Lower lobe of right lung (tissue), 2 donors: ENCODE measurements at places on chromosomes 3 and 15. TPM values are rescaled to one million over a fixed set of nuclear protein-coding genes. Genes with fewer than 3 reads are reported as not detected.

Gene HESX1
- total RNA-seq, result 0.86 TPM

Gene MYEF2
- 18.8 TPM for total RNA-seq

Gene LRRC15
- 0.24 TPM for total RNA-seq

Gene TGM5
- total RNA-seq, result 0.32 TPM

Gene GMPPB
- total RNA-seq, result 27.3 TPM

Gene SIDT1
- total RNA-seq, result 5.3 TPM

Gene NEK4
- 25.1 TPM for total RNA-seq

Gene GNAT1
- total RNA-seq, result not detected

DNA sequence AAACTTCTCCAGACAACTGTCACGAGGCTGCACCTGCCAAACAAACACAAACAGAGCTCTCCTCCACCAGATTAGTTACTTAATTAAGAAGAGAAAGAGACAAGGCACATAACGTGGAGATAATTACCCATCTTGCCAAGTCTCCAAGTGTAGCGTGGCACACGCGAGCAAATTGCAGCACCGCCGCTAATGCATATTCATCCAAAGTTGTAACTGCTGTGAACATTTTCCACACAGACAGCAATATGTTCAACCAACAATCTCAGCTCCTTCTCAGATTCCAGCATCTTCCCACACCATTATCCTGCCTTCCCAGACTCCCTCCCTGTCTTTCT lies 309.6 kb upstream of the TLE3 start:
- no peaks in the 10 kb centered on the region for H3K4me1 ChIP-seq
- H3K27me3 ChIP-seq, result no peaks in the 10 kb centered on the region
- H3K36me3 ChIP-seq, result no peaks in the 10 kb centered on the region
- no peak for DNase-seq

DNA sequence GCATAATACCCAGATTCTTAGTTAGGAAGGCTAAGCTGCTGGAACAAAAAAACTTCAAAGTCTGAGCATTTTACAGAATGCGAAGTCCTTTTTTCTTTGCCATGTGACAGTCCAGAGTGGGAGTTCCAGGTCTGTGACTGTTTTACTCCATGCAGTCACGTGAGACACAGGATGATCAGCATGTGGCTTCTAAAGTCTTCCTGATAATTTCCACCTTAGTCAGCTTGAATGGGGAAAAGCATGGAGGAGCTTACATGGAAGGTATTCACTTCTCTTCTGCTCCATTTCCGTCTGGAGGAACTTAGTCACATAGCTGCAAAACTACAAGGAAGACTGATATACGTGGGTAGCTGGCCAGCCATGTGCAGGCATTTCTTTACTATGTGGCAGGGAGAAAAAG lies 1.7 kb downstream of the SNTN start:
- no peaks in the 10 kb centered on the region for H3K36me3 ChIP-seq
- H3K4me3 ChIP-seq, result no peak overlapping the region
- no peak for DNase-seq
- no peak overlapping the region for H3K27ac ChIP-seq
- no peaks in the 10 kb centered on the region for H3K27me3 ChIP-seq

GRCh38 chr15:50181969-50182218 lies at the start of gene SLC27A2:
TSS of gene SLC27A2 (plus strand) at chr15:50182196. CDS start at chr15:50182428, 232 bp downstream.
- H3K27ac ChIP-seq, result no peak within 1 kb of the TSS
- DNase-seq, result no peak
- no peaks in the 10 kb centered on the region for H3K36me3 ChIP-seq
- H3K4me3 ChIP-seq, result peak within 1 kb of the TSS; percentile 70

GRCh38 chr3:150462108-150462507 lies 54.0 kb downstream of the TSC22D2 start:
- no peak for DNase-seq
- no peaks in the 10 kb centered on the region for H3K27me3 ChIP-seq
- H3K4me1 ChIP-seq, result no peaks in the 10 kb centered on the region
- peaks cover 35% of the 10 kb centered on the region for H3K36me3 ChIP-seq

DNA sequence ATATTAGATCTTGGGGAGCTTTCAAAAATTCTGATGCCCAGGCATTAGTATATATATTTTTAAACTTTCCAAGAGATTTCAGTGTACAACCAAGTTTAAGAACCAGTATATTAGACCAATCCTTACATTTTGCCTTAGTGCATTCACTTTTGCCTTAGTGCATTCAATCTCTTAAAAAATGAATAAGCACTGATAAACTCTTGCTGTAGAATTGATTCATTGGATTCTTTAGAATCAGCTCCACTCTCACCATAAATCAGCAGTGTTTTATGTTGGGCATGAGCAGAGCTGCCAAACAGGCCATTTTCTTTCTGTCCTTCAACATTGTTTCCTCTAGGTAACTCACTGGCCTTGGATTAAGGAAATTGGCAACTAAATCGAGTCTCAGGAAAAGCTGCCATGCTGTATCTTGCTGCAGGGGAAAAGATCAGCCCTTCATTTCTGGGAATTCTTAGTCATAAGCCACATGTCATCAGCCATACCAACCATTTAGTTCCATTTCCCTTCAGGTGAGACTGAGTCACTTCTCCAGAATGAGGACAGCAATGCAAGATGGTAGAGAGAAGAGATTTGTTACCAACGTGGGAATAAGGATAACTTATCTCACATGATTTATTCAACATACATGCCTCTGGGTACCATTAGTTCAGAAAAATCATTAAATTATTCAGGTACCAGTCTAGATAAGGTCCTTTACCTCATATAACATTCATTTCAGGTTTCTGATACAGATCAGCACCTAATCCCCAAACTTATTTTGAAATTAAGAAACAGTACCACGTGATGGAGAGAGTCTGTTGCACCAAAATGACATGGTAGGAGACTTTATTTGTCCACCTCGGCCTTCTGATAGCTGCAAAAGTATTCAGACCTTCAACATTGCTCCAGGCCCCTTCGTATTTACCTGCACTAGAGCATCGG lies 192.5 kb downstream of the P3H2 start:
- H3K27ac ChIP-seq, result no peak overlapping the region
- no peak overlapping the region for H3K4me3 ChIP-seq
- H3K27me3 ChIP-seq, result no peaks in the 10 kb centered on the region
- H3K4me1 ChIP-seq, result no peaks in the 10 kb centered on the region
- H3K36me3 ChIP-seq, result no peaks in the 10 kb centered on the region

- H3K36me3 ChIP-seq, result no peaks in the 10 kb centered on the region
- H3K4me1 ChIP-seq, result no peaks in the 10 kb centered on the region
- H3K27ac ChIP-seq, result no peak overlapping the region
- no peak for DNase-seq
- H3K27me3 ChIP-seq, result no peaks in the 10 kb centered on the region
These were observed 646.2 kb downstream of the NTRK3 start for GRCh38 chr15:87610366-87610765.

GRCh38 chr3:64459711-64460110 lies 228.1 kb downstream of the ADAMTS9 start:
- no peak for DNase-seq
- H3K4me1 ChIP-seq, result peaks cover 5% of the 10 kb centered on the region
- H3K27ac ChIP-seq, result no peak overlapping the region
- H3K4me3 ChIP-seq, result no peak overlapping the region
- H3K27me3 ChIP-seq, result no peaks in the 10 kb centered on the region

DNA sequence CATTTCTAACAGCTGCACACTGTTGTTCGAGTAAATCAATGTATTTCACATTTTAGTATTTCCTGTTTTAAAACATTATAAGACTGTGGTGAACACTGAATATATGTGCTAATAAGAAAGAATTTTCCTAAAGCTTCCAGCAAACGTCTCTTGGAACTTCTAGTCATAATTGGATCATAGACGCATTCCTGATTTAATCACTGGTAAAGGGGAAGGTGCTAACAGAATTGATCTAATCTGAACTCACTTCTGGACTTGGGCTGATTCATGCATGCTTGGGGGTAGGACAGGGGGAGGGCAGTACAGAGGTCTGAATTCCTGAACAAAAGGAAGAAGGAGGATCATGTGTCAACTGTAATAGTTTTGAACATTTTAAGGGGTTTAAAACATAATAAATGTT lies 7.3 kb upstream of the LEKR1 start:
- H3K4me3 ChIP-seq, result no peak overlapping the region
- H3K4me1 ChIP-seq, result peaks cover 20% of the 10 kb centered on the region
- H3K27ac ChIP-seq, result no peak overlapping the region
- no peak for DNase-seq

DNA sequence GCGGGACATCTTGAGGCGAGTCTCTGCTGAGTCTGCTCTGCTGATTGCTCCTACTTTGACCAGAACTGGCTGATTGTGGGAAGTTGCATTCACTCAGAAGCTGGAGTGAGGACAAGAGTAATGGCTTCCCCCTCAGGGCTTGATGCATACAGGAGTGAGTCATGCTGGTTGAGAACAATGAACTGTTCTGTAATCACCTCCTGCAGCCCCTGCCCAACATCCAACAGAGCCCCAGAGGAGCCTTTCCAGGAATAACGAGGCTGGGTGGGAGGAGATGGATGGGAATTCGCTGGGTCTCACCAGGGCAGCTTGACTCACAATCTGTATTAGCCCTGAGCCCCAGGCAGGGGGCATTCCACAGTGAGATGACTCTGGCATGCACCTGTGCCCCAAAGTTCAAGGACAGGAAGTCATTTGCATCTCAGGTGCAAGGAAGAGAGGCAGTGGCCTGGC lies 85.0 kb downstream of the RAB11A start:
- H3K4me3 ChIP-seq, result no peak overlapping the region
- no peak overlapping the region for H3K27ac ChIP-seq
- no peaks in the 10 kb centered on the region for H3K36me3 ChIP-seq
- no peaks in the 10 kb centered on the region for H3K4me1 ChIP-seq
- no peaks in the 10 kb centered on the region for H3K27me3 ChIP-seq

DNA sequence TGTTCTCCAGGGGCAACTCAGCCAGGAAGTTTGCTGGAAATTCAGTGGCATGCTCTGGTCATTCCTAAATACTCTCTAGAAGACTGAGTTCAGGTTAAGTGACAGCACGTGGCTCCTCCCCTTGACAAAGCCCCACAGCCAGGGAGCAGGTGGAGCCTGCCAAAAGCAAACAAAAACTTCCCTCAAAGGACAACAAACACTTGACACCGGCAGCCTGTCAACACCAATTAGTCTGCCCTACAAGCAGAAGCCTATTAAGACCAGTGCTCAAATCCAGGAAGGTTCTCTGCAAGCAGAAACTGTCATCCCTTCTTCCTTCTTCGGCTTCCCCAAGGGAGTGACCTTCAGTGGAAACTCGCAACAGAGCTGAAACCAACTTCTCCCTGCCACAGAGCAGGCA lies 5.0 kb downstream of the MEX3B start:
- no peaks in the 10 kb centered on the region for H3K36me3 ChIP-seq
- DNase-seq, result no peak
- H3K27me3 ChIP-seq, result peaks cover 3% of the 10 kb centered on the region
- H3K4me3 ChIP-seq, result no peak overlapping the region
- H3K4me1 ChIP-seq, result peaks cover 26% of the 10 kb centered on the region
- H3K27ac ChIP-seq, result no peak overlapping the region

GRCh38 chr3:185409957-185410356 lies 47.0 kb downstream of the MAP3K13 start:
- no peak for DNase-seq
- no peaks in the 10 kb centered on the region for H3K27me3 ChIP-seq
- no peaks in the 10 kb centered on the region for H3K36me3 ChIP-seq
- no peaks in the 10 kb centered on the region for H3K4me1 ChIP-seq

DNA sequence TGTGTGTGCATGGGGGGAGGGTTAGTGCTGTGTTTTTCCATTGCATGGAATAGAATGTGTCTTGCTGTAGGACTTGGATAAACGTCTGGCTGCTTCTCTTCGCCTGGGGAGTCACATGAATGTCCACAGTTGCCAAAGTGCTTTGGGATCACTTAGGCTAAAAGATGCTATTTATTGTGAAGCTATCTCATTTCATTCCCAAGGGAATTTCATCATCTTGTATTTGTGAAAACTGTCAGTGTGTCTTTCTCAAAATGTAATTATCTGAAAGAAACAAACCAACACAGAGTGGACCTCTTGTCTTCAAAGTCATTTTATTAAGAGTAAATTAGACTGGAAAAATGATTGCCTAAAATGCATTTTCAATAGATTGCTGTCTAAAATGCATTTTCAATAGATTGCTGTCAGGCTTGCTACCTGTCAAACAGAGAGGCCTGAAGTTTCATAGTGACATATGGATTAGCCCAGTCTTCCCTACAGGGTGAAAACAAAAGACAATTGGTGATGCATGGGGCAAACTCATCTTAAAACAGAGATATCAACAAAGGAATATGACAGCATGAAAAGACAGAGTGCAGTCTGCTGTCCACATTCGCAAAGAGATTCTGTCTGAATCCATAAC lies 117.1 kb upstream of the GOLIM4 start:
- H3K27ac ChIP-seq, result no peak overlapping the region
- H3K4me1 ChIP-seq, result no peaks in the 10 kb centered on the region
- no peak overlapping the region for H3K4me3 ChIP-seq
- no peaks in the 10 kb centered on the region for H3K36me3 ChIP-seq
- DNase-seq, result no peak

GRCh38 chr15:36449084-36449661 lies 130.3 kb upstream of the CDIN1 start:
- no peak overlapping the region for H3K27ac ChIP-seq
- no peak for DNase-seq
- no peaks in the 10 kb centered on the region for H3K36me3 ChIP-seq
- no peaks in the 10 kb centered on the region for H3K27me3 ChIP-seq
- H3K4me1 ChIP-seq, result no peaks in the 10 kb centered on the region
- H3K4me3 ChIP-seq, result no peak overlapping the region

DNA sequence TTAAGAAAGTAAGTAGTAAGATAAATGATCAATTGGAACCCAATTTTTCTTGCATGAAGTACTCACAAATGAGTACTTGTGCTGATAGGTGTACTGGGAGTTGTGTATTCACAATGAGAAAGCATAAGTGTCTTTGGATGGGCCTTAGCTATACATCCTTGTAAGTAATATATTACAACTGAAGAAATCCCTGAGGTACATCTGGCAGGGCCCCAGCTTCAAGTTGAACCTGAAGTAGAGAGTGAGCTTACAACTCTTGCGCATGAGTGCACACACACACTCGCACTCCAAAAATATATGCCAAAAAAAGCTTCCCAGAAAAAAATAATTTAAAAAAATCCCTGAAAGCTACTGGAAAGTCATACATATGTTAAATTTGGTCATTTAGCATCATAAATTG lies 222.5 kb downstream of the ROBO2 start:
- H3K27ac ChIP-seq, result no peak overlapping the region
- H3K4me3 ChIP-seq, result no peak overlapping the region
- no peaks in the 10 kb centered on the region for H3K27me3 ChIP-seq
- H3K4me1 ChIP-seq, result no peaks in the 10 kb centered on the region

GRCh38 chr15:59437817-59438624 lies at the start of gene FAM81A:
TSS of gene FAM81A (plus strand) at chr15:59438186. CDS start at chr15:59458627, 20,441 bp downstream.
- H3K27ac ChIP-seq, result no peak within 1 kb of the TSS
- H3K4me3 ChIP-seq, result peak within 1 kb of the TSS; percentile 58
- no peaks in the 10 kb centered on the region for H3K36me3 ChIP-seq
- peaks cover 22% of the 10 kb centered on the region for H3K27me3 ChIP-seq
- DNase-seq, result peak; percentile 76

GRCh38 chr3:132721479-132722164 lies 587 bp downstream of the NPHP3 start:
- peak overlapping the region; percentile 99 for H3K27ac ChIP-seq
- peak; percentile 87 for DNase-seq
- peak overlapping the region; percentile 83 for H3K4me3 ChIP-seq
- peaks cover 37% of the 10 kb centered on the region for H3K4me1 ChIP-seq
- H3K27me3 ChIP-seq, result no peaks in the 10 kb centered on the region

DNA sequence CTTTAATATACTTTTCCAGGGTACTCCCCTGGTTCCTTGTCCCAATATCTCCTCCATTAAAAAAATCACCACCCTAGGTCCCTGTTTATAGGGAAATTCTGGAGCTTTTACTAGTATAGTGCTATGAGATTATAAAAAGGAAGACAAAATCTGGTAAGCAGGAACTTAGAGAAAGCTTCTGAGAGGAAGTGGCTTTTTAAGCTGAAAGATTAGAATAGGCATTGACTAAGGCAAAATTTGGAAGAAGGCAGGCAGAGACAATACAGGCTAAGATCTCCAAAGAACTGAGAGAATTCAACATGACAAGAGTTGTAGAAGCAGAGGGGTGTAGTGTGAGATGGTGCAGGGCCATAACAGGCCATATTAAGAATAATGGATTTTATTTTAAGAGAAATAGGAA lies 25.8 kb downstream of the SGO1 start:
- H3K4me1 ChIP-seq, result peaks cover 12% of the 10 kb centered on the region
- H3K27me3 ChIP-seq, result no peaks in the 10 kb centered on the region
- no peak for DNase-seq
- no peak overlapping the region for H3K27ac ChIP-seq
